Activated T-cell treated with anti-CD3 and anti-CD28 coated beads for 1 hour (primary cell): ENCODE measurements at places on chromosomes 3 and 15.

- DNase-seq = no peak
Measured at GRCh38 chr3:72127224-72127612, 342.3 kb upstream of the PROK2 start.

DNA sequence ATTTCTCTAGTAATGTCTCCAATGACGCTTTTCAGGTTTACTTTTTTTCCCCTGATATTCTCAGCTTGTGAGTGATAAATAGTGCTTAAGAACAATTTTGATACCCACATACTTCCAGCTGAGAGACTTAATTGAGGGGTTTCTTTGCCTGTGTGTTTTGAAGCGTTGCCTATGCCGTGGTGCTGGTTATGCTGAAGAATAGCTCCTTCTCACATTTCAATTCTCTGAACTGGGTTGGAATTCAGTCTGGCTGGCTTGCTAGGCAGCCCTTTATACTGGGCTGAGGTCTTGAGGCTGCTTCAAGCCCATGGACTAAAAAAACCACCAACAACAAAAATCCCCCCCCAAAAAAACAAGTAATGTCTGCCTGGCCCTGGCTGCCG lies 87.4 kb downstream of the CHST2 start:
- DNase-seq = no peak

DNA sequence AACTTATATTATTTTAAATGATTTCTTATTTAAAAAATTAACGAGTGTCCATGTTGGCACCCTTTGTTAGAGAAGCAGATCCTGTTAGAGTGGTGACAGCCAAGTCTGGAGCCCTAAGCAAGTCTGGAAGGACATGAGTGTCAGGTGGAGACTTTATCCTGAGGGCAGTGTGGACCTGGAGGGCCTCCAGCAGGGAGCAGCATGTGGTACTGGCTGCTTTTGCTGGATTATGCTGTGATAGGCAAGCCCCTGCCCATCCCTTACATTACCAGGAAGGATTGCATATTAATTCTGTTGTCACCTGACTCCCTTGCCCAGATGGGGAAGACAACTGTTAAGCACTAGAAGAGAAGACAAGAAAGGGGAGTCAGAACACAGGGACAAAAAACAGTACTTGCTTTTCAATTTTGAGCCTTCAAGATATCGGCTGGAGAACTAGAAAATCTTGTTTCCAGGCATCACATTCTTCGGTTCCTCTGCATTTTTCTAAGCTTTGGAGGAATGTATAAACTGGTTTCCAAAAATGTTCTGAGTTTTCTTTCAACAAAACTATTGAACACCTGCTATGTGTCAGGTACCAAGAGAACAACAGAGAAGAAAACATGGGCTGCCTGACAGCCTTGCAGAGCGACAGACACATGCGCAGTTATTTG lies 22.7 kb downstream of the ZNF860 start:
- DNase-seq = no peak

DNA sequence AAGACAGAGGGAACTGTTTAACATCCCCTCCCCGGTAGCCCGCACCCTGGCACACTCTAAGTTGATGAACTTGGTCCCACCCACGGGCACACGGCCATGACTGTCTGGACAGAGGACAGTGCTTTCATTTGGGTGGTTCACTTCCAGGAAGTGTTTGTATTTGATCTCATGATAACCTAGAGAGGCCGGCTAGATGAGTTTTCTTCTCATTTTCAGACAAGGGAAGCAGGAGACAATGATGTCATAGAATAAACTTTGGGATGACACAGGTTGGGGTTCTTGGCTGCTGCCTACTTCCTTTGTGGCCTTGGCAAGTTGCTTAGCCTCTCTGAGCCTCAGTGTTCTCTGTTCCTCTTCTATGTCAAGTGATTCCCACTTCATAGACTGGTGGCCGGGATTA lies 16.1 kb upstream of the LYSMD4 start:
- no peak for DNase-seq

- DNase-seq = no peak
Measured at GRCh38 chr15:50953302-50953701, 44.8 kb downstream of the AP4E1 start.

DNA sequence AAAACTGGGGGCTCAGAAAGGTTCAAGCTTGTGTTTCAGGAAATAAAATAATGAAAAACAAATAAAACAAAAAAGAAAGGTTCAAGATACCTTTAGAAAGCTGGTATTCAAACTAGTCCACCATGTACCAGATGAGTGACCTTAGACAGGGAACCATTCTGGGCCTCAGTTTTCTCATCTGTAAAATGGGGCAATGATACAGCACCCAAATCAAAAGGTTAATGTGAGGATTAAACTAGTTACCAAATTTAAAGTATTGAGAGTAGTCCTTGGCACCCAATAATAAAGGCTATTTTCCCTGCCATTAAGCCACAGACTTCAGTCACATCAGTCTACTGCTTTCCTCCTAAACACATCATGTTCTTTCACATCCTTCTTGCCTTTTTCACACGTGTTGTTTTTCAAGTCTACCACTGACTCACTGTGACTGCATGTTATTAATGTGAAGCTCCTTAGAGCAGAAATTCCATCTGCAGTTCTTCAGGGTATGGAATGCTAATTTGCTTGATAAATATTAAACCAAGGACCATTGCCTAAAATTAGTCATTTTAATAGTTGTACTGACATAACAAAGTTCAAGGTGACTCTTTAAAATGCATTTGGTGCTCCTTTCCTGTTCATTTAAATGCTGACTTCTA lies 19.9 kb downstream of the TAMM41 start:
- DNase-seq = no peak

- DNase-seq = no peak
Measured at GRCh38 chr3:33658621-33658990, 59.4 kb downstream of the CLASP2 start.

DNA sequence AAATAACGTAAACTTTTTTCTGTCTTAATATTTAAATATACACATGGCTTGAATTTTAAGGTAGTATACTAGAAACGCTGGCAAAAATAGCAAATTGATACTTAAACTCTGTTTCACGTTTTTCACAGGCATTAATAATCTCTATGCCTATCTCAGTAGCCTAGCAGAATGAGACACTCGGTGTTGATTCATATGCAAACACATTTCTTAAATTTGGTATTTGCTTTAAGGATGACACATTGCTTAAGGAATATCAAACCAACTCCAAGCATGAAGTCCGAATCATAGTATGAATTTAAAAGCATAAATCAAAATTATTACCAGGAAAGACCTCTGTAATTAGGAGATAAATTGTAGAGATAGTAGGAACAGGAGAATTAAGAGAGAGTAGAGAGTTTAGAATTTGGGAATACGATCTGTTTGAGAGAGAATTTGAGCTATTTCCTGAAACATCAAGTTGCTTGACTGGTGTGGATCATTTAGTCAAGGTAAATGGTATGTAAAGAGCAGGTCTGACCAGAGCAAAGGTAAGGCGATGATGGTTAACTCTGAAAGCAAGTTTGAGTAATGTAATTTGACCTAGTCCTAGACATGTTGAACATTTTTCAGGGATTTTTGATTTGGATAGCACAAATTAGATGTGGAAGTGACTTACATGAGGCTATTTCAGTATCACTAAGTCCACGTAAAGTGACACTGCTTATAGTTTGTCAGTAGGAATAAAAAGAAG lies 236.1 kb downstream of the ROBO1 start:
- DNase-seq = no peak

- DNase-seq = no peak
Measured at GRCh38 chr3:89698208-89698830, 590.9 kb downstream of the EPHA3 start.

DNA sequence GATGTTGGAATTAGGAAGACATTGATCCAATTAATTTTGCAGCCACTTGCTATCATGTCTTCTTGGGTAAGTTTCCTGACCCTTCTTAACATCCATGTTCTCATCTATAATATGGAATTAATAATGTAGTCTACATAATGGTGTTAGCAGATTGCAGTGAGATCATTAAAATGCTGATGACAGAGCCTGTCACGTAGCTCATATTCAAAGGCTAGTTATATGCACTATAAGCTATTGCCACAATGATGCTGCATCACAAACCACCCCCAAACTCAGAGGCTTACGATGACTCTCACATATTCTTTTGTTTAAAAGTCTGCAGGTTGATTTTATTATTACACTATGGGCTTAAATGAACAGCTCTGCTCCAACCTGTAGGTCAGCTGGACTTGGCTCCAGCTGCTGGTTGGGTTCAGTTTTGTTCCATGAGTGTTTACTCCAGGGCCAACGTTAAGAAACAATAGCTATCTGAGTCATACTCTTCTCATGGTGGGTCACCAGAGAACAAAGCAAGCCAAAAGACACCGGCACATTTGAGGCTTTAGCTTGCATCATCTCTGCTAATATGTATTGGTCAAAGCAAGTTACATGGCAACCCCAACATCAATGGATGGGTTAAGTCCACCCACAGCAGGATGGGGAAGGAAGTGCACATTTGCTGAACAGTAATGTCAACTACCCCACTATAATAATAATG lies 250.0 kb upstream of the SLCO3A1 start:
- no peak for DNase-seq

DNA sequence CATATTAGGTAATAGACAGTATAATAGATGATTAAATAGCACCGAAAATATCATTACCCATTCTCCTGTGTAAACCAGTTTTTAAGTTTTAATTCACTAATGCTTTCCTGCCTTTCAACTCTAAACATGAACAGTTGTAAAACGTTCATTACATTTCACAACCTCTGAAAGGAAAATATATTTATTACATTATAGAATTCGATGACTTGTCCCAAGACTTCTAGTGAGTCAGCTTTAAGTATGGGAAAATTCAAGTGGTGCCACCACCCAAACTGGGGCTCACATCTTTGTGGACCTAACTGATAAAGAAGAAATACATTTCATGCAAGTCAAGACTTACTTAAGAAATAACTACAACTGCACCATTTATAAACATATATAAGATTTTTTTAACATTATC lies 2.0 kb downstream of the TRIM59 start:
- DNase-seq = no peak

DNA sequence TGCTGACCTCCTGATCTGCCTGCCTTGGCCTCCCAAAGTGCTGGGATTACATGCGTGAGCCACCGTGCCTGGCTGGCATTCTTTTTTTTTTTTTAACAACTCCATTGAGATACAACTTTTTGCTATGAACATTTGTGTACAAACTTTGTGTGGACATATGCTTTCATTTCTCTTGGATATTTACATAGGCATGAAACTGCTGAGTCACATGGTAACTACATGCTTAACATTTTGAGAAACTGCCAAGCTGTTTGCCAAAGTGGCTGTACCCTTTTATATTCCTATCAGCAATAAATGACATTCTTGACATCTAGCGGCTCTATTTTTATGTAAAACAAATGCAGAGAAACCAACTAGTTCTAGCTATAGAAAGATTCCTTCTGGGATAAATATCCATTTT lies 8.7 kb upstream of the YEATS2 start:
- no peak for DNase-seq

DNA sequence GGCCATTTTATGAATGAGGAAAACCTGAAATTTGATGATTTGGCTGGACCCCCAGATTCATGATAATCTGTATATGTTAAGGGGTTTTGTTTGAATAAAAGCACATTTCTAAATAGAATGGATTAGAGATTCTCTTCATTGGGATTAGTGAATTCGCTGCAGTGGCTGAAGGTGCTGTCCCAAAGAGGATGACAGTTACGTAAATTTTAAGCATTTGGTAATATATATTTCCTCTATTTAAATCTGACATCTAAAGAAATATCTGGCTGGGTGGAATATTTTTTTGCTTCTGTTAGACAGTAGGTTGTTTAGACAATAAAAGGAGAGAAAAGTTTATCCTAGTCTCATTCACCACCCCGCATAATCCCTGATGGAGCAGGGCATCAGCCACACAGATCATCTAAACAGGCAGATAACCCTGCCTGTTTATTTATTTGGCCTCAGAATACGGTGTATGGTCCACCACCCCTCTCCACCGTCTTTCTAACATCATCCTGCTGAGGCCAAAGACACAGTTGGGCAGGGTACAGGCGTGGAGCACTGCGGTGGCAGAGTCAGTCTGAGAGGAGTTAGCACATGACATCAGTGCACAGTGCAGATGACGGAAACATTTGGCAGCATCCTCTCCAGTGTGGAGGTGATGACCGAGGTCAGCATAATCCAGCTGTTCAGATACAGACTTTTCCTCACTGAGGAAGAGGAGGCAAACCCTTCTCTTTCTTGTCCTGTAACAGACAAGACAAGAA lies 20.4 kb upstream of the NFKBIZ start:
- DNase-seq = no peak

GRCh38 chr15:90286678-90287077 lies 21.2 kb downstream of the NGRN start:
- peak; percentile 27 for DNase-seq

DNA sequence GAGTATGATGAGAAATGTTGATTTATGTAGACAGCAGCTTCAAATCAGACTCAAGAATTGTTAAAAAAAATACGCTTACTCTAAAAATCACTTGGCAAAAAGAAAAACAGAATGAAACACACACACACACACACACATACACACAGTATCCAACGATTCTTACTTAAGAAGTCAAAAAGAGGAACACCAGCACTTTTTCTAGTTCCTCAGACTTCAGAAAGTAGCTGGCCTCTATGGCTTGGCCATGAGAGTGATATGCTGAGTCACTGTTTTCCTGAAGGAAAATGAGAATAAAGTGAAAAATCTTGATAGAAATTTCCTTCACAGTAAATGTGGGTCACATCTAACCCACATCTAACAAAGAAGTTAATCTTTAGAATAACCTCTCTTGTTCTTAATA lies 22.1 kb downstream of the CNTN3 start:
- DNase-seq = no peak

- DNase-seq = no peak
Measured at GRCh38 chr3:126521122-126521891, 2.6 kb upstream of the CHST13 start.

DNA sequence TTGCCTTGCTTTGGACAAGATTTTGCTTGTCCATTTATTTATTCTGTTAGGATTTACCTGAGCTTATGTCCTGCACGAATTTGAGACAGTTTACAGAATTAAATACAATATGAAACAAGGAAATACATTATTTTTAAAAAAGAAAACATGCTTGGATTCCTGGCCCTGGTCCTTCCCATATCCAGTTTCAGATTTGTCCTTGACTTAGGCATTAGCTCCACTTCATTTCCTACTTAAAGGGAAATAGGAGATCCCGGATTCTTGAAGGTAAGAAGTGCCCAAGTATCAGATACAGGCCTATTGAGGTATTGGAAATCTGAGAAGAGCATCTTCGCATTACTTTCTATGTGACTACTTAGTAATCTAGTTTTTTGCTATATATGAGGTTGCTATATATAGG lies 672.0 kb downstream of the SI start:
- DNase-seq = no peak

DNA sequence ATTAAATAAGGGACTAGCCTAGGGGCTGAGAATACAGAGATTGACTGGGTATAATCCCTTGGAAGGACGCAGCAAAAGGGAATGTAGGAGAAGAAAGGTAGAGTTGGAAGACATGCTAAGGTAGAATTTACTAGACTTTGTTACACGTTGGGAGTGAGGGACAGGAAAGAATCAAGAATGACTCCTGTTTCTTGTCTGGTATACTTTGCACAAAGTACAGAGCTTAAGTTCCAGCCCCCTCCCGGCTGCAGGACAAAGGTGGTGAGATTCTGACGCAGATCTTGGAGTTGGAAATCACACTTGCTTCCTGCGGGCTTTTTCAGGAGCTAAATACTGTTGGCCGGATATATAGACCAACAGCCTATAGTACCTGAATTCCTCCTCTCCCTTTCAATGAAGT lies 895 bp downstream of the HYKK start:
- no peak for DNase-seq
